ENCODE measurements at places on chromosomes 1 and 21. TPM values are rescaled to one million over a fixed set of nuclear protein-coding genes. Genes with fewer than 3 reads are reported as not detected.

GRCh38 chr1:2544093-2544874 is 11.9 kb upstream of the TNFRSF14 start:
- no peak for DNase-seq

GRCh38 chr21:41043014-41043413 is 124.9 kb upstream of the BACE2 start:
- DNase-seq = no peak

GRCh38 chr1:204574865-204575163 is 58.6 kb downstream of the MDM4 start:
- no peak for DNase-seq

GBP7 gene
- total RNA-seq = not detected

All from HFFc6 (cell line).